ENCODE measurements at places on chromosomes 4 and X.

DNA sequence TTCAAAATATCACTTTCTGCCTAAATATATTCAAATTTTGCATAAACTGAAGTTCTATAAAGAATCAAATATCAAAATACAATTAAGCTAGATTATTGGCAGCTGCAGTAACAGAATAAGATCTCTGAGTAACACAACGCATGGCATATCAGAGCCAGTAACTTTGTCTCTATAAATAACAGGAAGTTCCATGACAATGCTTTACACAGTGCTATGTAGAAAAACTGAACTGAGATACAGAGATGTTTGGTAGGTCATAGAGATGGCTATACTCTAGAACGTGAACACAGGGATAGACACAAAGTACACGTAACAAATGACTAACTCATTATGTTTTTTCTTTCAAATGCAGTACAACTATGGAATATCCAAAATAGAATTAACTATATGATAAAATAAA lies 18.2 kb downstream of the UBE2D3 start:
- no peak for DNase-seq

DNA sequence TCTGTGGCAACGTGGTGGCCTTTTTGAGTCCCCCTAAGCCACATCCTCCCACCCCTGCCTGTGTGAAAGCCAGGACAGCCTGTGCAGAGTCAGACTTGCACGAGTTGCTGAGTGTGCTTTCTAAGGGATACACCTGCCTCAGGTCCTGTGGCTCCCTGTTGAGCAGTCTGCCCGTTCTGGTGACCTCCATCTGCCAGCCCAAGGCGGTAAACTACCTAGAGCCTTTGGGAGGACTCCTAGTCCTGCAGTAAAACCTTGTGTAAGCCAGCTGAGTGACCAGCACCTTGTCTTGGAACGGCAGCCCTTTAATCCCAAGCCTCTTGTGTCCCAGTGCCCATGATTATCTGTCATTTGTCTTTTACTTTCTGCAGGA lies 69.3 kb downstream of the NBDY start:
- DNase-seq = no peak

- DNase-seq = no peak
Measured at GRCh38 chr4:13612569-13612968, 15.0 kb downstream of the BOD1L1 start.

DNA sequence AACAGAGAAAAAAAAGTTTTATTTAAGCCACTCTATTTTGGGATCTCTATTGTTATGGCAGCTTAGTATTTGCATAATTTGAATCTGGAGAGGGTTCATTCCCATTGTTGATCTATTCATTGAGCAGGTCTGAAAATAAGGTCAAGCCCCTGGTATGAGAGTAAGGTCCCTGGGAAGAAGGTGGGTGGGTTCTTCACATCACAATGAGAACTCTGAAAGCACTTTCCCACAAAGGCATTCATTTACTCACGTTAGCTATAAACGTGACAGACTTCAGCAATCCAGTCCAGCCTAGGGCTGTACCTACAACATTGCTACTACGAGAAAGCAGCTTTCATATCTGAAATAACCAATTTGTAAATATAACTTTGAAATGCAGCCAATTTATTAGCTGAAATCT lies 126.2 kb downstream of the CORIN start:
- no peak for DNase-seq

- no peak for DNase-seq
Measured at GRCh38 chr4:83546786-83547185, 10.9 kb downstream of the GPAT3 start.

GRCh38 chr4:48490012-48490679 lies at the start of gene ZAR1:
TSS of gene ZAR1 (plus strand) at chr4:48490252. CDS start at chr4:48490292, 40 bp downstream.
- no peak for DNase-seq

DNA sequence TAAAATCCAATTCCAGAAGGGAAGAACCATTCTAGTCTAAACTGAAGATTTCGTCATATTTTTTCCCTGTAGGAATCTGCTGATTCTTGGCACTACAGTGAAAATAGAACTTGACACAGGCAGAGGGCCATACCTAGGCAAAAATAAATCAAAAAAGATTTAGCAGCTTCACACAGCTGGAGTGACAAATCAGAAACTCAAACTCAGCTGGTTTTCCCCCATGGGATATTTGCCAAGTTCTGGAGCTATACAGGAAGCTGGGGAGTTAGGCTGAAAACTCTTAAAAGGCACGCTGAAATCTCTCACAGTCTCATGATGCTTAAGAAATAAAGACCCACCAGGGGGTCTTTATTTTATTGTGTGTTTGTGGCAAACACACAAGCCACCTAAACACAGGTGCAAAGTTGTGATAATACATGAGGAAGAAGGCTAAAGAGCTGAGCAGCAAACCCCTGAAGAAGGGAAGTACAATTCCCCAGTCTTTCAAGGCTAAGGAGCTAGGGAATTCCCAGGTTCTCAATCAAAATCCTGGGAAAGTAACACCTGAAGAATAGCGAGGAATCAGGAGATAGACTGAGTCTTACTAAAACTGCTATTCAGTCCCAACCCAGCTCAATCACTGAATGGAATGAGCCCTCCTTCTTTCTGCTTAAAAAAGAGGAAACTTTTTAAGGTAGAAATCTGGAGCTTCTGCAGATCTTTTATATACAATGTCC lies 32.1 kb upstream of the BEND2 start:
- no peak for DNase-seq

- DNase-seq = no peak
Measured at GRCh38 chr4:8506373-8507195, 66.0 kb downstream of the TRMT44 start.

DNA sequence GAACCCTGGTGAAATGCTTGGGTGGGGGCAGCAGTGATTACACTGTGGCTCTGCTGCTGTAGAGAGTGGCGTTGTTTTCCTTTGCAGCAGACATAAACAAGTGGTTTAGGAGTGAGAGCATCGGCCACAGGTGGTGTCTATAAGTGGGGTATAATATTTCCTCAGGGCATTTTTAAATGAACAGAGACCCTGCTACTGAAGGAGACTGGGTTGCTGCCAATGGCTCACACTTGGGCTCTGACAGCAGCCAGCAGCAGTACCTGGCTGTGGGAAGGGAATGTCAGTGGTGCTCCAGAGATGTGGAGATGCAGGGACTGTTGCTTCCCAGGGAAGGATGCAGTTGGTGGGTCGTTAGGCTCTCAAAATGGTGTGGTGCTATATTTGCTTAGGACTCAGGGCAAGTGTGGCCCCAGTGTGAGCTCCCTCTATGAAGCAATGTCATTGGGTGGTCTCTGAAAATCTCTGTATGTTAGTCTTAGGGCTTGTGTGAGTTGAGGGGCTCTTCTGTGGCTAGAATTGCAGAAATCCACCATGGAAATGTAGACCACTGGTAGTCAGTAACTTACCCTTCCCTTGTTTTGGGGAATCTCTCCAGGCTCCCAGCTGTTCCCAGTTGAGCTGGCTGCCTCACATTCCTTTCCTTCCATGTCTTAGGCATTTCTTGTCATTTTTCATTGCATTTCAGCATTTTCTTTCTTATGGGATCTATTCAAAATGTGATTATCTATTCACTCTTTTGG lies 1023.0 kb upstream of the GRID2 start:
- no peak for DNase-seq

- DNase-seq = no peak
Measured at GRCh38 chrX:137926090-137926489, 360.2 kb downstream of the ZIC3 start.

DNA sequence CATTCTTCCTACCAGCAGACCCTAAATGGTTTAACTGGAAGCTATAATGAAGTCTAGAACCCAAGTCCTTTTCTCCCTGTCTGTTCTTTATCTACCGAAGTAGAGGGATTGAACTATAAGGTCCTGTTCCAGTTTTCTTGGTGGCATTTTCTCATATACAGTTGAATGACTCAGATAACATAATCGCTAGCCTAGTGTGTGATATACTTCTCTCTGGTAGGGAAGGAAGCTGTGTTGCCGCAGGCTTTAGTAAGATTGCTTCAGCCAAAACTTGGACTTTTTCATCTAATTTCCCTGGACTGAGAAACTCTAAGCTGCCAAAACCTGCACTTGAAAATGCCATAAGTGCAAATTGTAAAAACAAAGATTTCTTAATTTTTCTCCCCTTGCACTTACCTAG lies 123.4 kb downstream of the NWD2 start:
- no peak for DNase-seq

GRCh38 chrX:118963159-118963558 lies 11.3 kb upstream of the LONRF3 start:
- no peak for DNase-seq

GRCh38 chr4:113993887-113994286 lies 14.4 kb upstream of the ARSJ start:
- no peak for DNase-seq

- no peak for DNase-seq
Measured at GRCh38 chrX:148763896-148764295, 263.5 kb downstream of the AFF2 start.

Data from activated T-cell treated with anti-CD3 and anti-CD28 coated beads for 1 hour (primary cell).